ENCODE measurements at places on chromosomes 2 and 18. TPM values are rescaled to one million over a fixed set of nuclear protein-coding genes. Genes with fewer than 3 reads are reported as not detected.

The NAB1 gene
- total RNA-seq, result 32.1 TPM

The CHMP3 gene
- 43.4 TPM for total RNA-seq

The ADAM23 gene
- 3.7 TPM for total RNA-seq

The RASGRP3 gene
- total RNA-seq, result 0.73 TPM

The LAMA3 gene
- total RNA-seq, result 3.9 TPM

Data from subcutaneous preadipocyte (primary cell).